ENCODE measurements at places on chromosomes 16 and 17.

DNA sequence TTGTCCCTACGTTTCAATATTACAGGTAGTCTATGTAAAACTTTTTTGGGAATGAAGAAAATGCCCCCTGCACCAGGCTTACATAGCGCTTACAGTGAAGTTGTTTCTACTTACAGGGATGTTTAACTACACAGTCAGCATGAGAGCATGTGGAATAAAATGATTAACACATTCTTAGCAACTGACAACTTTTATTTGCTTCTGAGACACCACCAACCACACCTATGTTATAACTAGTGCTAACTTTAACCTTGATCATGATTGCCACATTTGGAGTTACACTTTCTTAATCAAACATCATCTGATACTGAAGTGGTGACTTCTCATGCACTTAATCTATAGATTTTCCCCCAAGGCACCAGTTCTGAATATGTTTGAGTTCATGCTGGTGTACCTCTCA lies 20.3 kb upstream of the ZNF267 start:
- DNase-seq = no peak

- peak; percentile 19 for DNase-seq
Observed at GRCh38 chr17:64081802-64082799, 47.8 kb downstream of the ERN1 start.

- DNase-seq = no peak
Observed at GRCh38 chr16:29860218-29860617, 2.8 kb downstream of the CDIPT start.

GRCh38 chr17:70353408-70354092 lies 184.2 kb downstream of the KCNJ2 start:
- DNase-seq = no peak
